ENCODE measurements at places on chromosomes 5 and 9.

DNA sequence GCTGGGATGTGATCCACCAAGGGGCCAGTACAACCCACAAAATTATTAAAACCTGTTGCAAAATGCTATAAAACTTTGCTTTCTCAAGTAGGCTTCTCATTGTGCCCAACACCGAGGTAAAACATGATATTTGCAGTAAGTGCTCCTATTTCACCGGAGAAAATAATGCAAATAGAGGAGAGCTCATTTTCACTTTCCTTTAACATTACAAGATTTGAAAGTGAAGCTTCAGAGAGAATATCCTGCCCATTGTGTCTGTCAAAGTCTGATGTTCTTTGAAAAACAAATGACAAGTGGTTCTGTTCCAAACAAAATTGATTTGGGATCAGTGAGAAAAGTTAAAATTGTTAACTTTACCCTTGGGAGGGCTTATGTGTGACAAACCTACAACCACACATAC lies 287.1 kb downstream of the KCNN2 start:
- no peak for DNase-seq

DNA sequence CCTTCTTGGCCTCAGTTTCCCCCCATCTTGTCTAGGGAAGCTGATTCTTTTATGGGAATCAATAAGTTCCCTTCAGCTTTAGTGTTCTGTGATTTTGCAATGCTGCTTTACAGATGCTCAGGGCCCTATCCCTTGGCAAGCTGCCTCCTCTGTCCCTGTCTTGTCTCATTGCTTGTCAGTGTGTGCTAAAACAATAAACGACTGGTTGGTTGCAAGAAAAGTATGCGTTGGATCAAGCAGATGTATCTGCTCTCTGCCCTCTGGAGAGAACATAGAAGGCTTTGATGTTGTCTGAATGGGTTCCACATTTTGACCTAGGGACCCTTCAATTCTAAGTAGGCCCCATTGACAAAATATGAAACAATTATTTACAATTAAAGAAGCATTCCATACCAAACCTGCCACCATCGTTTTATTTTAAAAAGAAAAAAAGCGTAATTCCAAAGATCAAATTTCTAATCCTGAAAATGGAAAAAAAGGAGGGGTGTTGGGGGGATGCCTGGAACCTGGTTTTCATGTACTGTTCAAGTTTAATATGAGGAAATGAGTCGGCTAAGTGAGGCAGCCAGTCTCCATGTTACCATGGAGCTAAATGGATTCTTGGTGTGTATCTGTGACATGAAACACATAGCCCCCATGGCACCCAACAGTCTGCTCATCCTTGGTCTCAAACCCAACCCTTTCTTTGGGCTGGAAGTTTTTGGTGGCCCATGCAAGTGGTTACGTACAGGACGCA lies 31.2 kb upstream of the TARS1 start:
- no peak for DNase-seq

- no peak for DNase-seq
Observed at GRCh38 chr9:107472581-107473340, 16.8 kb downstream of the KLF4 start.

GRCh38 chr5:33883482-33883881 lies 8.3 kb downstream of the ADAMTS12 start:
- no peak for DNase-seq
